Transverse colon (tissue), 4 donors: ENCODE measurements at places on chromosomes 3 and 15. TPM values are rescaled to one million over a fixed set of nuclear protein-coding genes. Genes with fewer than 3 reads are reported as not detected.

PTH1R gene
- 1.4 TPM for total RNA-seq

DNA sequence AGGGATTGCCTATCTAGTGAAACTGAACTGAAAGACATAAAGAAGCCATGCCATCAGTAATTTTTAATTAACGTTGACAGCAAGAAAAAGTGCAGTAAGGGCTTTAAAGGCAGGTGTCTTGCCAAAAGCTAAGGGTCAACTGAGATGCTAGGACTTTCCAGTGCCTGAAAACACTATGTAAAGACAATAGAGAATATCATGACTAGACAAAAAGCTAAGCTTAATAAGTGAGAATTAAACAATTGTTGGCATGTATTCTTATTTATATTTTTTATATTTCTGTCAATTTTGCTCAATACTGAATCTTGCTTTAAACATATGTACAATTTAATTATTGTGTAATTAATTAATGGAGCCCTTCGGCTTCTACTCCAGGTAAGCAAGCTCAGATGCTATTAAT, 803.1 kb downstream of the IGSF11 start:
- H3K4me3 ChIP-seq = no peak overlapping the region
- no peaks in the 10 kb centered on the region for H3K36me3 ChIP-seq
- no peak overlapping the region for H3K27ac ChIP-seq
- no peaks in the 10 kb centered on the region for H3K27me3 ChIP-seq
- DNase-seq = no peak

- H3K27me3 ChIP-seq = no peaks in the 10 kb centered on the region
- DNase-seq = no peak
- H3K4me1 ChIP-seq = no peaks in the 10 kb centered on the region
- no peaks in the 10 kb centered on the region for H3K36me3 ChIP-seq
- H3K27ac ChIP-seq = no peak overlapping the region
- no peak overlapping the region for H3K4me3 ChIP-seq
Observed at GRCh38 chr3:160477750-160478149, 28.2 kb upstream of the TRIM59 start.

- H3K27ac ChIP-seq = no peak overlapping the region
- DNase-seq = no peak
- H3K27me3 ChIP-seq = no peaks in the 10 kb centered on the region
- no peaks in the 10 kb centered on the region for H3K4me1 ChIP-seq
- H3K36me3 ChIP-seq = no peaks in the 10 kb centered on the region
Observed at GRCh38 chr3:148763986-148764935, 63.4 kb upstream of the CPB1 start.
